ENCODE measurements at places on chromosomes 1 and 21.
A peak's percentile ranks its signal among the peaks of the same experiment; 100 is the strongest.

- no peak for DNase-seq
Measured at GRCh38 chr21:16797966-16798365, 714.9 kb upstream of the CXADR start.

DNA sequence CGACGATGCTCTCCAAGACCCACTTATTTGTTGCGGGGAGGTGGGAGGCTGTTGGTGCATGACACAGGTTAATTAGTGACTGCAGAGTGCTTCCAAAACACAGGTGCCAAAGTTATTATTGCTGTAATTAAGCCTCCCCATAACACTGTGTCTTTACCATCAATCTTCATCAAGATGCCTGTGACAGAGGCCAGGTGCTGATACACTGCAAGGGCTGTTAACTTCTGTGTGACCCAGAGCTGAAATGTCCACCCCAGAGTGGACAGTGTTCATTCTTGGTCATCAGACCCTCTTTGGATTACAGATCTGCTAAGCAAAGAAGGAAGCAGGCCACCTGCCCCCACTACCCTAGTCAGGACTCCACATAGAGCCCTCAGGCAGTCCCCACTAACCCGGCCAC, 55.5 kb downstream of the CAPN8 start:
- no peak for DNase-seq

DNA sequence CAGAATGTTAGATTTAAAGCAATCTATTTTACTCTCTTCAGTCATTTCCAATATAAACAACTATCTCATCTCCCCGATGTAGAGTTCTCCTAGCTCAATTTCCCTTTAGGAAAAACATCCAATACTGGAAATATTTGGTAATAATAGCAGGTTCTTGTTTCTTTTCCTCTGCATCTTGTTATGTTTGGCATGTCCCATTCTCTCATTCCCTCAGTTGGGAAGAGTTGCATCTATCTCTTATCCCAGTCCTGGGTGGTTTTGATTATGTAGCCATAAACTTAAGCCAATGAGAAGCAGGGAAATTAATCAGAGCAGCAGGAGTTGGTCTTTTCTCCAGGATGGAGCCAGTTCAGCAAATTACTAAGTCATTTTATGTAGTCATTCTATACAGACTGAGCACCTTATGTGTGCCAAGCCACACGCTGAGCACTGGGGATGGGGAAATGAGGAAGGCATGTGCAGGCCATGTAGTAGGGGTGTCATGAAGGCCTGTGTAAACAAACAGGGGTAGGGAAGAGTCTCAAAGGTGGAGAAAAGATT, 418.2 kb upstream of the NFIA start:
- DNase-seq: no peak

- DNase-seq: no peak
Measured at GRCh38 chr1:46735708-46736324, 16.9 kb upstream of the EFCAB14 start.

DNA sequence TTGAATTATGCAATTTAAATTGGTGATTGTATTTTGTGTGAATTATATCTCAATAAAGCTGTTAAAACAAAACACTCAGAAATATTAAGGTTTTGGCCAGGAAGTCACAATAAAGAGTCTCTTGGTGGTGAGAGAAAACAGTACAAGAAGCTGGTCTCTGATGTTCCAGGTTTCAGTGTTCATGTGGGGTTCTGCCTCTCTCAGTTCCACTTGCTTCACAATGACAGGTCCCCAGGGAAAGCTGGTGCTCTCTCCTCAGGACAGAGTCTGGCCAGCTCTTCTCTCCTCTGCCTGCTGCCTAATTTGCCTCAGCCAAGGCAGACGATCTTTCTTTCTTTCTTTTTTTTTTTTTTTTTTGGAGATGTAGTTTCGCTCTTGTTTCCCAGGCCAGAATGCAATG, 342.9 kb upstream of the PLXNA2 start:
- DNase-seq: no peak

GRCh38 chr1:88935522-88936222, 44.3 kb upstream of the GTF2B start:
- DNase-seq: peak; percentile 28

DNA sequence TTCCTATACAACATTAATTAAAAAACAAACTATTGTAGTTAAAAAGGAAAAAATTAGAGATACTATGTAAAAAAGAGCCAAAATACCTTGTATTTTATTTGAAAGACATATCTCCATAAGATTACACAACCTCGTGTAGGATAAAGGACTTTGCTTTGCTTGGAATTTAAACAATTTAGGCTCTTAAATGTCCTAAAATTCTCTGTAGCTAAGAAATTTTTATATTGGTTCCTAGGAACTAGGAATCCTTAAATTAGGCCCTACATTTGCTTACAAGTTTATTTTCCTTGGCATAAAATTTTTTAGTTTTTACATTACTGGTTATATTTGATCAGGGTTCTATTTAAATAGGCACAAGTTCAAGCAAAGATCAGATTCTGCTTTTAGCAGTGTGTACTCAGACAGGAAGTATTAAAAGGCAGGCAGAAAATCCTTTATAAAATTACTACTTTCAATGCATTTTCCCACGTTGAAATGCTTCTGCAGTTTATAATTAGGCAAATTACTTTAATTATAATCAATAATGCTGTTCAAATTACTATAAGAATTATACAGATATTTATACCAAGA, 3.4 kb upstream of the ANGPTL3 start:
- DNase-seq: no peak

DNA sequence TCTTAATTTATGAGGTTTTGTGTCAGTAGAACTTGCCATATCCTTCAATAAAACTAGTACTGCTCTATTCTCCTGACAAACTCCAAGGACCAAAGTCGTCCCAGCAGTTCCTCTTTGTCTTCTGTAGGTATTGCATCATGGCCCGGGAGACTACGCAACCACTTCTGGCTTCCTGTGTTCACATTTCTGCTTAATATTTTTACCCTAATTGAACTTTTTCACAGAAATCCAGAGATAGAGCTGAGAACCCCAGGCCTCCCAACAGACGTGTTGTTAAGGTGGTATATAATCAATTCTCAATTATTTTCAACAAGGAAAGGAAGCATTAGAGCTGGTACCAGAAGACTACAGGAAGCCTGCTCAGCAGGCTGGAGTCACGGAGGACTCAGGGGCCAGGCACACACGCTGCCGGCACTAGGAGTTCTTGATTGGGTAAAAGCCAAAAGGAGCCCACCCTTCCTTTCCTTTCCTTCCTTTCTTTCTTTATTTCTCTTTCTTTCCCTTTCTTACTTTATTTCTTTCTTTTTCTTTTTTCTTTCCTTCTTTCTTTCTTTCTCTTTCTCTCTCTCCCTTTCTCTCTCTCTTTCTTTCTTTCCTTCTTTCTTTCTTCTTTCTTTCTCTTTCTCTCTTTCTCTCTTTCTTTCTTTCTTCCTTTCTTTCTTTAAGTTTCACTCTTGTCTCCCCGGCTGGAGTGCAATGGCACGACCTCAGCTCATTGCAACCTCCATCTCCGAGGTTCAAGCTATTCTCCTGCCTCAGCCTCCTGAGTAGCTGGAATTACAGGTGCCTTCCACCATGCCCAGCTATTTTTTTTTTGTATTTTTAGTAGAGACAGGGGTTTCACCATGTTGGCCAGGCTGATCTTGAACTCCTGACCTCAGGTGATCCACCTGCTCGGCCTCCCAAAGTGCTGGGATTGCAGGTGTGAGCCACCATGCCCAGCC, 173.7 kb downstream of the ZBTB18 start:
- DNase-seq: no peak

GRCh38 chr1:17612831-17613230, 73.3 kb downstream of the ARHGEF10L start:
- no peak for DNase-seq

DNA sequence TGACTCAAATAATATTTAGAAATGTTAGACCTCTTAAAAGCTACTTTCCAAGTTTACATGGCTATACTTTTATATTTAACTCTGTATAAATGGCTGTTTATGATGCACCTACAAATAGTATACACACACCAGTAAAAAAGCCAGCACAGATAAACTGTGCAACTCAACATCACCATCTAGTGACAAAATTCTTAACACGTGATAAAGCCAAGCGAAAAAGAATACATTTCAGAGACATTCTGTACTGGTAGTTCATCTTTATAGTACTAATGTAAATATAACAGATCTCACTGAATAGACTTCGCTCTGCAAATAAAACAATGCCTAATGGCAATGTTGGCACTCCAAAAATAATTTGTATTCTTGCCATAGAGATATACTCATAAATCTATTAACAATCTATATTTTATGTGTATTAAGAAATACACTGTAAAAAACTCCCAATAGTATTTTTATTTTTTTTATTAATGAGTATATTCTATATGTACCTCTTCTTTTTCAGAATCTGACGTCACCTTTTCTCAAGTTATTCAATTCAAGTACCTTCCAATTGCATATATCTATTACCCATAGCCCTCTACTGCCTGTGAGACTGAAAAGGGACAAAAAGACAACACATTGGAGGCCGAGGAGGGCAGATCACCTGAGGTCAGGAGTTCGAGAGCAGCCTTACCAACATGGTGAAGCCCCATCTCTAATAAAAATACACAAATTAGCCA, 100.2 kb downstream of the DPYD start:
- peak; percentile 1 for DNase-seq

GRCh38 chr1:92210701-92211100, 7.0 kb upstream of the C1orf146 start:
- DNase-seq: no peak

GRCh38 chr21:44405948-44406872, 49.1 kb upstream of the LRRC3 start:
- DNase-seq: no peak

DNA sequence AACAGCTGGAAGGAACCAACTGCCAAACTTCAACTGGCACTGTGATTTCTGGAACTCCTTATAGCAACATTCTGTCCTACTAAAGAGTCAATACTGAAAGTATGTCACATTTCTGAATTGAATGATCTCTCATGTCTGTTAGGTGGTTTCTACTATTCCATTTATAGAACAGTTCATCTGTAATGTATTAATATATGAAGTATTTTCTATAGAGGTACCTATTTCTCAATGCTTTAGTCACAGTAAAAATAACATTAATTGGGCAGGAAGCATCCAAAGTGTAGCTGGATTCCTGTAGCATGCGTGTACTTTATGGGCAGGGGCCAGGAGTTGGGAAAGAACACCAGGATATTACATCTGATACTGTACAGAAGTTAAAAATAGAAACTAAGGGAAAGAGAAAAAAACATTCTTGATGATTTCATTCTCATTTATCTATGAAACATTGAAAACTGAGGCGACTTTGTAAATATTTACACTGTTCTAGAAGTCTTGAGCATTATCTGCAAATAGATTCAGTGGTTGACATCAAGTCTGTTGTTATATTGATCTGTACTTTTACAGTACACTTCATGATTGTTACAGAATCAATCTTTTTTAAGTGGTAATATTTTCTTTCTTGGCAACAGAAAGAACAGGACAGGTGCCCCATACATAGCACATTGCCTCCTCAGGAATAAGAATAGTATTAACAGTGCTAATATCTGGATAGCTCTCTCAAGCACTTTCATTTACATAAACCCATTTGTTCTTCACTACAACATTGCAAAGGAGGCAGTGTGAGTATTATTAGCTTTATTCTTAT, 6.2 kb upstream of the ZNF281 start:
- no peak for DNase-seq

DNA sequence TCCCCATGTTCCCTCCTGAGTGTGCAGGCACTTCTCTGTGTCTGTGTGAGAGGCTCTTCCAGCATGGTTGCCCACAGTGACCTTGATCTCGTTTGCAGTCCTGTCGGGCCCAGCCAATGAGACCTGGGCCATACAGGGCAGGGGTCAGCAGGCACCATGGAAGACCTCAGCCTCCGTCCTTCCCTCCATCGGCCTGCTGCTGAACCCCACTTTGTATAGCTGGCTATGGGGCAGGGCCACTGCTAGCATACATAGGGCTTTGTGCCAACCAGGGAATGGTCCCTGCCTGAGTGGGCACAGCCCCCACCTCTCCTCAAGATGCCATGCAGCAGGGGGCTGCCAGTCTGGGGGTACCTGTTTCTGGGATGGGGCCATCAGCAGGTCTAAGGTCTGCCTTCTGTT, 3.8 kb downstream of the C1orf35 start:
- DNase-seq: no peak

DNA sequence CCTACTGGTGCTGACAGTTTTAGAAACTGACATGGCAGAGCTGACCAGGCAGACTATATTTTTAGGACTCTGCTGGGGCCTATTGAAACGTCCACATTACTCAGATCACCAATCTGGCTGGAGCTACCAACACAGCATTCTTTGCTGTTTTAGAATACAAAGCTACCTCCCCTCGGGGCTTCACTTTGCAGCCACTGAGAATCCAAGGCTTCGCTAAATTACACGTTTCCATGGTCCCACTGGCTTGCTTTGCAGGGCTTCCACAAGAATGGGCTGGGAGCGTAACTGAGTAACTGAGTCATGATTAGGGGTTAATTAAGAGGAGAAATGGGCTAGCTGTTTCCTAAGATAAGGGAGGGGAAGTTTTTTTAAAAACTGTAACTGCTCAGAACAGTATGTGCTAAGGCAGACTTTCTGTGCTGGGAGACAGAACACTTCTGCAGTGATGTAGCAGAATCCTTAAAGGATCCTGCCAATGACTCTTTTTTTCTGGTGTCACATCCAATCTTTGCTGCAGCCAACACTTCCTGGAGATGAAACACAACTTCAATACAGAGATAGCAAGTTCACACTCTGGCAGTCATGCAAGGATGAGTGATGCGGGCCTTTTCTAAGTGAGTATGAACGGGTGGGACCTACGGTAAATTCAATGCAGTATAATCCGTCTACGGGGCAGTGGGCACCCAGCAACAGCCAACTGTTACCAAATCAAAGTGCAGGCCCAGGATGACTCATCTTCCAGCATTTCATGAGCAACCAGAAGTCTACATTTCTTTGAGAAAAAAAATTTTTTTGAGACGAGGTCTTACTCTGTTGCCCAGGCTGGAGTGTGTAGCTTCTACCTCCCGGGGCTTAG, 21.5 kb downstream of the NDUFS5 start:
- DNase-seq: no peak

- peak; percentile 10 for DNase-seq
Measured at GRCh38 chr1:2921970-2922686, 99.1 kb upstream of the ACTRT2 start.

- DNase-seq: no peak
Measured at GRCh38 chr1:241816008-241816407, 32.0 kb upstream of the EXO1 start.

GRCh38 chr1:56095696-56096665, 483.4 kb downstream of the PLPP3 start:
- DNase-seq: no peak

DNA sequence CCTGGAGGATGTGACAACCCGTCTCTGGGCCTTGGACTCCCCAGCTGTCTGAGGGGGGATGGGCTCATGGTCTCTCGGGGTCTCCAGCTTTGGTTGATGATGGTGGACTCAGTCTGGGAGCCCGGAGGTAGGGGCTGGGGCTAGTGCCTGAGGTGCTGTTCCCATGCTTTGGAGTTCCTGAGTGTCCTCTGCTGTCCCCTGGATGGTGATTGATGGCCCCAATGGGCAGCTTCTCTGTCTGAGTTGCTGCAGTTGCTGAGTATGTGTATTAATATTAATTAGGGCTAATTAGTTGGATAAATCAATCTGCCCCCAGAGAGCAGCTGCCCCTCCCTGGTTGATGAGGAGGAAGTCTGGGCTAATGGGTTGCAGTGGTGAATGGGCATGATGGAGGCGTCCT, 30.6 kb downstream of the FAAH start:
- DNase-seq: no peak

Data from central memory CD4-positive, alpha-beta T cell (primary cell).